IMR-90 (cell line): ENCODE measurements at places on chromosomes 2 and 18. TPM values are rescaled to one million over a fixed set of nuclear protein-coding genes. Genes with fewer than 3 reads are reported as not detected.
A peak's percentile ranks its signal among the peaks of the same experiment; 100 is the strongest.

GRCh38 chr2:42747422-42747821, 16.5 kb downstream of the OXER1 start:
- no peaks in the 10 kb centered on the region for H3K27me3 ChIP-seq
- no peak overlapping the region for H3K4me3 ChIP-seq
- DNase-seq = no peak
- no peaks in the 10 kb centered on the region; the same call in 1 of the 2 replicates for H3K36me3 ChIP-seq
- no peak overlapping the region for H3K27ac ChIP-seq

DNA sequence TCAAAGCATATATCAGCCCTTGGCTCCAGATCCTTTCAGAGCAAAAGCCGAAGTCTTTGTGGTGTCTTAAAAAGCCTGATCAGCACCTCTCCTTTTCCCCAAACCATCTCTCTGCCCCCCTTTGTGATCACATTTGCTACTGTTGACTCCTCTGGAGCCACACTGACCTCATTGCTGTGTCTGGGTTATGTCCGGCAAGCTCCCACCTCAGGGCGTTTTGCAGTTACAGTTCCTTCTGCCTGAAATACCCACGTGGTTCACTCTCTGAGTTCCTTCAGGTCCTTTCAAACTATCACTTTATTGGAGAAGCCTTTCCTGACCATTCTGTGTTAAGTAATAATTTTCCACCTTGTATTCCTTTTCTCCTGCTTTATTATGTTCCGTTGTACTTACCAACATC, 11.8 kb downstream of the C2orf69 start:
- H3K27ac ChIP-seq = no peak overlapping the region
- H3K4me1 ChIP-seq = 0 out of 2 replicates have a peak, but pooled peaks cover 4% of the 10 kb centered on the region
- H3K36me3 ChIP-seq = peaks cover 12% of the 10 kb centered on the region
- H3K4me3 ChIP-seq = no peak overlapping the region
- no peaks in the 10 kb centered on the region for H3K27me3 ChIP-seq

DNA sequence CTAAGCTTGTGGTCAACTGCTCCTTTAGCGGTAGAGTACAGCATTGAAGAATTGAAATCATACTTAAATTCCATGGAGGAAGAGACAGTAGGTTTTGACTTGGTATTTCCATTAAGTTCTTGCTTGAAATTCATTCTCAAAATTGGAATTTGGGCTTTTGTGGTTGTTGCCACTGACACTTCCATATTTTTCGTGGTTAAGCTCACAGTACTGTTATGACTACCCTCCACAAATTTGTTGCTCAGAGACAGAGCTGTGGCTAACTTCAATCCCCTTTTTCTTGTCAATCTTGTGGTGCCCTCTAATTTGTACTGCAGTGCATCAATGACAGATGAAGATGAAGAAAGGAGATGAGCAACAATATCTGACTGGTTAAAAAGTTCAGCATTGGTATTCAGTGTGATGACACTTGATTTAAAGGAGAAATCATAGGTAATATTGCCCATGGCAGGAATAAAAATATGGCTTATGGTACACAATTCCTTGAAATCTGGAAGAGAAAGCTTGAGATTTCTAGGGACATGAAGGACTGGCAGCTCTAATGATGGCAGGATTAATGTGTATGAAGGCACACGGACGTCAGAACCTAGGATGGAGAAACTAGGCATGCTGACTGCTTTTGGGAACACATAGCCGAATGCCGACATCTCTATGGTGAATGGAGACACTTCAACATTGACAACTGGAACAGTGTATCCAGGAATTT, 37.3 kb downstream of the APOB start:
- H3K36me3 ChIP-seq = no peaks in the 10 kb centered on the region
- DNase-seq = no peak
- no peaks in the 10 kb centered on the region for H3K27me3 ChIP-seq

DNA sequence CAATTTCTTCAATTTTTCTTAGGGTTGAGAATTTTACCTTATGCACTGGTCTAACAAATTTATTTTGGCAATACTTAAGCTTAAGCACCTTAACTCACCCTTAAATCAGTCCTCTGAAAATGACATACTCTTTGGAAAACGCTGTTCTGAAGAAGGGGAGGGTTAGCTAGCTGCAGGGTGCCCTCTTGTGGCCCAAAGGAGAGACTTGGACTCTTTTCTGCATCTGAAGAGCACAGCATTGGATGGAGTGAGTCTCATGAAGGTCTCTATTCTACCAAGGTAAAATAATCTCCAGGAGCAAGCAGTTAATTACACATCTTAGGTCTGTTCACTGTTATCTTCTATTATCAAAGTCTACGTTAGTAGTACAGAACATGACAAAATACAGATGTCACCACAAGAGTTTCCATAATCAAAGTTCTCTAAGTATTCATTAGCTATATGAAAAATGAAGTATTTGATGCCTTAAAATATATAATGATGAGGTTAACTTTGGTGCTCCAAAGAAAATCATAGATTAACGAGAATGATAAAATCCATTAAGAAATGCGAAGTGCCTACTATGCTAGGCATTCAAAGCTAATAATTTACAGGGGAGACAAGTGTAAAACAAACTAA, 24.4 kb downstream of the PUM2 start:
- H3K27me3 ChIP-seq = no peaks in the 10 kb centered on the region
- peak; percentile 68 for DNase-seq
- H3K27ac ChIP-seq = no peak overlapping the region
- H3K4me1 ChIP-seq = peaks cover 2% of the 10 kb centered on the region; the same call in 1 of the 2 replicates

DNA sequence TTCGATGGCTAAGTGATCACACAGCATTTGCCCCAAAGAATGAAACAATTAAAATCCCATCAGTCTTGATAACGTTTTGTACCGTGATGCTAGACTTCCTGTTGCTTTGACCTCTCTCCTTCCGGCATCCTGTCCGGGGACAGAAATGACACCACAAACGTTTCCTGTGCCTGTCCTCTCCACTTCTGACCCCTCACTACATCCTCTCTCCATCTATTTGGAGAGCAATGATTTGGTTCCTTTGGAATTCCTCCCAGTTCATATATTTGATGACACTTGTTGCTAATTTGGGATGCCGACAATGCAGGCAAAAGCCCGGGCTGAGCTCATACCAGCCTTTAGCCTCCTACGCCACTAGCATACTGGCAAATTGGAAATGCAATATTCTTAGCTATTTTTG, 151.2 kb upstream of the CCDC68 start:
- H3K27me3 ChIP-seq = no peaks in the 10 kb centered on the region; the same call in none of the 2 replicates
- H3K4me3 ChIP-seq = no peak overlapping the region
- H3K36me3 ChIP-seq = no peaks in the 10 kb centered on the region
- H3K27ac ChIP-seq = no peak overlapping the region
- no peaks in the 10 kb centered on the region for H3K4me1 ChIP-seq

GRCh38 chr18:21763846-21764646, 23.5 kb downstream of the MIB1 start:
- H3K36me3 ChIP-seq = peaks cover 10% of the 10 kb centered on the region
- H3K27ac ChIP-seq = no peak overlapping the region
- DNase-seq = peak; percentile 10
- H3K4me3 ChIP-seq = no peak overlapping the region
- H3K4me1 ChIP-seq = peaks cover 4% of the 10 kb centered on the region; the same call in 1 of the 2 replicates

- H3K27me3 ChIP-seq = no peaks in the 10 kb centered on the region
- no peak overlapping the region for H3K27ac ChIP-seq
- no peak for DNase-seq
- H3K36me3 ChIP-seq = no peaks in the 10 kb centered on the region
Measured at GRCh38 chr2:163698857-163699256, 37.0 kb downstream of the FIGN start.

- H3K4me3 ChIP-seq = no peak overlapping the region
- no peak overlapping the region for H3K27ac ChIP-seq
- peak; percentile 66 for DNase-seq
- H3K4me1 ChIP-seq = peaks cover 9% of the 10 kb centered on the region
- no peaks in the 10 kb centered on the region for H3K27me3 ChIP-seq
- no peaks in the 10 kb centered on the region for H3K36me3 ChIP-seq
Measured at GRCh38 chr18:62026586-62026985, 133.8 kb upstream of the RNF152 start.

GRCh38 chr2:188922191-188922590, 52.0 kb upstream of the COL3A1 start:
- no peaks in the 10 kb centered on the region for H3K27me3 ChIP-seq
- no peak overlapping the region for H3K4me3 ChIP-seq
- no peak for DNase-seq
- no peak overlapping the region for H3K27ac ChIP-seq

GRCh38 chr18:6449213-6449612, 34.5 kb upstream of the L3MBTL4 start:
- H3K27ac ChIP-seq = no peak overlapping the region
- no peak for DNase-seq
- no peaks in the 10 kb centered on the region for H3K4me1 ChIP-seq
- H3K27me3 ChIP-seq = no peaks in the 10 kb centered on the region; the same call in 1 of the 2 replicates
- no peaks in the 10 kb centered on the region for H3K36me3 ChIP-seq

- DNase-seq = no peak
- peaks cover 15% of the 10 kb centered on the region for H3K4me1 ChIP-seq
- no peak overlapping the region for H3K27ac ChIP-seq
- no peaks in the 10 kb centered on the region for H3K36me3 ChIP-seq
Measured at GRCh38 chr2:237444071-237444470, 30.1 kb upstream of the COL6A3 start.

DNA sequence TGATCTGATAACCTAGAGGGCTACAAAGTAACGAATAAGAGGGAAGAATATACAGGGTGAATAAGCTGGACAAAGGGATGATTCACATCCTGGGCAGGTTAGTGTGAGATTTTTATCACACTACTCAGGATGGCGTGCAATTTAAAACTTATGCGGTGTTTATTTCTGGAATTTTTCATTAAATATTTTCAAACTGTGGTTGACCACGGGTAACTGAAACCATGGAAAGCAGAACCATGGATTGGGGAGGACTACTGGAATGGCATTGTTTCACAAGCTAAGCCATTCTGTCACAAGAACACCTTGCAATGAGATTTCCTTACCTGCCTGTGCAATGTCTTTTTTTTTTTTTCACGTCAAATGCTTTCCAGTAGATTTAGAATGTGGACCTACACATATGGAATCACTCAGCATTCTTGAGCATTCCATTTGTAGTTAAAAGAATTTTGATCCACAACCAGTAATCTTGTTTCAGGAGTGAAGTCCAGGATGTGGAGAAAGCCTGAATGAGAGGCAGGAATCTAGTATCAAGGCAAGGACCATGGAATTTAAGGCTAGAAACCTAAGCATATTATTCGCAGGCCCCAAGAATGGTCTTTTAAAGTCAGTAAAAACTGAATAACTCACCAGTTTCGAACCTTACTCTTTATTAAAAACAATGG, 8.0 kb upstream of the CDK15 start:
- H3K36me3 ChIP-seq = no peaks in the 10 kb centered on the region
- peak; percentile 96 for DNase-seq
- H3K4me1 ChIP-seq = peaks cover 10% of the 10 kb centered on the region
- no peak overlapping the region for H3K4me3 ChIP-seq
- H3K27me3 ChIP-seq = no peaks in the 10 kb centered on the region

GRCh38 chr2:69723791-69724190, 18.1 kb upstream of the ANXA4 start:
- no peak overlapping the region for H3K27ac ChIP-seq
- H3K27me3 ChIP-seq = no peaks in the 10 kb centered on the region

DNA sequence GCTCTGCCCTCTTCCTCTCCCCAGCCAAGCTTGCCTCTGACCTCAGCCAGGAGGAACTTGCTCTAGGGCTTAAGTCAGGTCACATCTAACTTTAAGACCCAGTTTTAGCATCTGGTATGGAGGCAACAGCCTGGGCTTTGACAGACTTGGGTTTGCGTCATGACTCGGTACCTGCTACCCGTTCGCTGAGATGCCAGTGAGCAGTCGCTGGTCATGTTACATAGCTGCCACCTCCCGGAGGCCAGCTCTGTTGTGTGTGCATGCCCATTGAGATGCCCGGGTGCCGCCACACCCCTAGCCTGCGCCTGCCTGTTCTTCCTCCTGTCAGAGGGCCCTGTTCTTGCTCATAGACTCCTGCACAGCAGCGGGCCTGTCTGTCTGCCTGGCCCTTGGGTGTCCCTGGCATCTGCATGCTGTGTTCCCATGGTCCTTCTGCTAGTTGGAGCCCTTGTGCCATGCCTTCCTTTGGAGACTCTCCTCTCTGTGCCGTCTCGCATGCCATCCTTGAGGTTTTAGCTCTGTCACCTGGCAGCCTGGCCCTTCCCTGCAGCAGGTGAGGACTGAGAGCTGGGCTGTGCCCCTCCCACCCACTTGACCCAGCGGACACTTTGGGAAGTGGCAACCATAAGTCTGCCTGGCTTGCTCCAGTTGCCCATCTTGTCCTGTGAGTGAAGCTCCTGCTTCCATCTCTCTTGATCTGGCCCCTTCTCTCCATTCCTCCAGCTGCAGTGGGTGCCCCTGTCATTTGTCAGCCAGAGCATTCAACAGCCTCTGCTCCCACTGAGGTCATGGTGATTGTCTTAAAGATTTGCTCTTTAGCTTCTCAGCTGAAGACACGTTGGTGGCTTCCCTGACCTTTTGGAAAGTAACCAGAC, 24.9 kb downstream of the ASAP2 start:
- no peak for DNase-seq
- no peaks in the 10 kb centered on the region for H3K27me3 ChIP-seq
- no peaks in the 10 kb centered on the region for H3K36me3 ChIP-seq

MDH1B gene
- 0.54 and 0.56 TPM in 2 replicates for total RNA-seq

NXPH2 gene
- total RNA-seq = not detected in 2 replicates

DNAH7 gene
- 0.28 and 0.36 TPM in 2 replicates for total RNA-seq

ZBTB7C gene
- not detected in 2 replicates for total RNA-seq

NETO1 gene
- total RNA-seq = 0.28 and 0.36 TPM in 2 replicates

EIF2AK3 gene
- 20.3 and 22.8 TPM in 2 replicates for total RNA-seq

PPP1R1C gene
- total RNA-seq = 0.28 and 0.36 TPM in 2 replicates

CD226 gene
- under 0.01 and 1.1 TPM in 2 replicates for total RNA-seq

DAW1 gene
- 1.4 TPM in 2 replicates for total RNA-seq

POTEI gene
- total RNA-seq = not detected in 2 replicates

AKAIN1 gene
- not detected in 2 replicates for total RNA-seq

NYAP2 gene
- total RNA-seq = not detected in 2 replicates

FBXO36 gene
- total RNA-seq = 2.2 TPM in 2 replicates

MRPL30 gene
- total RNA-seq = 34.8 and 39.2 TPM in 2 replicates
